ENCODE measurements at places on chromosomes 5 and 9.

DNA sequence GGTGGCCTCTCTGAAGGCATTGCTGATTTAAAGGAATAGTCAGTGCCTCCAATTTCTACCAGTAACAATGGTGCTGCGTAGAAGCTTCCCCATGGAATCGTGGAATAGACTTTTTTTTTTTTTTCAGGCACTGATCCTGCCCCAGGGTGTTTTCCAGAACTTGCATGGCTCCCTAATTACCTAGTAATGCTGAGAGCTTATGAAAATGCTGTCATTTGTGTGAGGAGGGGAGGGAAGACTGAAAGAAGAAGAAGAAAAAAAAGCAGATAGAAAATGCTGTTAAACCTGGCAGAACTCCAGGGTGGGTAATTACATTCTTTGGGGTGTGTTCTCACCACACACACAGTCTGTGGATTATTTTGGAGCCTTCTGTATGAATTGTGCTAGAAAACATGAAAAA lies 4.8 kb upstream of the GRIA1 start:
- DNase-seq: no peak

DNA sequence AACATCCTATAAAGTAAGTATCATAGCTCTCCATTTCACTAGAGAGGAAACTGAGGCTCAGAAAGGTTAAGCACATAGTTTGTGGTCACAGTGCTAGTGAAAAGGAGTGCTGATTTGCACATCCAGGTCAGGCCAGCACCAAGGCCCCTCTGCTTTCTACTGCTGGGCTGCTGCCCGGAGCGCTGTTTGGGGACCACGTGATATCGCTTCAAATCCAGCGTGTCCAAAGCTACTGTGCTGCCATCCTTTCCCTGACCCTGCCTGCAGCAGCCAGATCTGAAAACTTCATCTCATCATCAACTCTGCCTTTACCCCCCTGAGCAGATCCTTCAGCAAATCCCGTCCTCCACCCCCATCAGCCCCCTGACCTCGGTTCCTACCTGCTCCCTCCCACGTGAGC lies 40.7 kb upstream of the AKNA start:
- no peak for DNase-seq

DNA sequence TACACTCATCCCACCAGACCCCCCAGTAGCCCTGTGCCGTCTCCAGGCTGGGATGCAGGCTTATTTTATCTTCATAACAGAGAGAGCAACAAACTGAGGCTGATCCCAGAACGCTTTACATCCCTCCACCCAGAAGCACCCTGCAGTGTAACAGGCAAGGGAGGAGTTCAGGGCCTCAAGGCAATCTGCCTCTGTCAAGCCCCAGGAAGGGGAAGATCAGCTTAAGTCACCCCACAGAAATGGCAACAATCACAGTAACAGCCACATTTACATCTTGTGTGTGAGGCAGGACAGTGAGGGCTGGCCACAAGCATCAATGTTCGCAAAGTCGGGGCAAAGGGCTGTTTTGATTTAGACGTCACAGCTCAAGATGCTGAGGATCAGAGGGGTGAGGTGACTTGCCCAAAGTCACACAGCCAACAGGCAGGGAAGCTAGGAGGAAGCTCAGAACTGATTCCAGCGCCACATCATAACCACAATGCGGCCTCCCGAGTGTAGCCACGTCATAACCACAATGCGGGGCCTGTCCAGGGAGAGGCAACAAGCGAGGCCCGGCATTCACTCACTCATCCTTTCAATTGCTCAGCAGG lies 14.4 kb downstream of the STK10 start:
- peak; percentile 57 for DNase-seq

DNA sequence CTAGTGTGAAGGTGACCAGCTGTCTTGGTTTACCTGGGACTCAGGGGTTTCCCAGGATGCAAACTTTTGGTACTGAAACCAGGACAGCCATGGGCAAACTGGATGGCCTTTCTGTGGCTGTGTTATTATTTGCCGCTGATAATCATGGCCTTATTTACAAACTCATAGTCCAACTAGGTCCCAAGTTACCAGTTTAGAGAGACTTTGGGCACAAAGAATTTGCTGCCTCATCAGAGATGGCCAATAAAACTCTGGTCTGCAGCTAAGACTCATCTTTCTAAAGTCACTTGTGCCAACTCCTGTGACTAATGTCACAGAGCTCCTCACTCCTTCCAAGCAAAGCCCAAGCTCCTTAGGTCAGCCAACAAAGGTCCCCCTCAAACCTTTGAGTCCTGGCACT lies 47.5 kb upstream of the PLPP6 start:
- no peak for DNase-seq

DNA sequence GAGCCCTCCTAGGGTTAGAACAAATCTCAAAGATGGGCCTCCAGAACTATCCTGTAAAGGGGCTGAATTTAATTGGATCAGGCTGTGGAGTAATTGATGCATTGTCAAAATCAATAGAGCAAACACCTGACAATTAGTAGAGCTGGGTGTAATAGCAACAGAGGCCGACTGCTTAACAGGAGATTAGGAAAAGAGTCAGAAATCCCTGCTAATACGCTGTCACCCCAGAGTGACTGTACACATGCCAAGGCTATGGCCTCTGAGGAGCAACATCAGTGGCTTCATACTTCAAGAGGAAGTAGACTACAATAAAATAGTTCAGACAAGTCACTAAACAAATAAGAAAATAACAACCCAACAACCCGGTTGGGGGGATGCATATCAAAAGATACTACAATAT lies 18.7 kb upstream of the GRPEL2 start:
- no peak for DNase-seq

DNA sequence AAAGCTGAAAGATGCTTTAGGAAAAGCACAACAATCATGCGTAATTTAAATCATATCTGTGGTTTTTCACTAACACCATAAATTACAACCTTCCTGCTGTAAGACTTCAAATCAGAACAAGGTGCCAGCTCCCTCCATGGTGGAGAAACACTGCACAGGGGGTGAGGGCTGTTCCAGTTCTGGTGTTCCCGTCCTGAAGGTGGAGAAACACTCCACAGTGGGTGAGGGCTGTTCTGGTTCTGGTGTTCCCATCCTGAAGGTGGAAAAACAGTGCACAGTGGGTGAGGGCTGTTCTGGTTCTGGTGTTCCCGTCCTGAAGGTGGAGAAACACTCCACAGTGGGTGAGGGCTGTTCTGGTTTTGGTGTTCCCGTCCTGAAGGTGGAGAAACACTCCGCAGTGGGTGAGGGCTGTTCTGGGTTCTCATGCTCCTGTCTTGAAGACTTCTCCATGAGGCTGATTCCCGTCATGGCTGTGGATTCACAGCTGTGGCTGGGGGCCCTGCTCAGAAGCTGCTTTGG lies 12.9 kb downstream of the PLEKHG4B start:
- no peak for DNase-seq
